A549 (cell line): ENCODE measurements at places on chromosomes 5 and 9.
A peak's percentile ranks its signal among the peaks of the same experiment; 100 is the strongest.

GRCh38 chr5:169229342-169229892 lies 71.5 kb downstream of the SLIT3 start:
- DNase-seq, result no peak

GRCh38 chr9:26687421-26687820 lies 205.2 kb downstream of the CAAP1 start:
- no peak for DNase-seq

GRCh38 chr9:15843931-15844330 lies 291.1 kb downstream of the CCDC171 start:
- no peak for DNase-seq

DNA sequence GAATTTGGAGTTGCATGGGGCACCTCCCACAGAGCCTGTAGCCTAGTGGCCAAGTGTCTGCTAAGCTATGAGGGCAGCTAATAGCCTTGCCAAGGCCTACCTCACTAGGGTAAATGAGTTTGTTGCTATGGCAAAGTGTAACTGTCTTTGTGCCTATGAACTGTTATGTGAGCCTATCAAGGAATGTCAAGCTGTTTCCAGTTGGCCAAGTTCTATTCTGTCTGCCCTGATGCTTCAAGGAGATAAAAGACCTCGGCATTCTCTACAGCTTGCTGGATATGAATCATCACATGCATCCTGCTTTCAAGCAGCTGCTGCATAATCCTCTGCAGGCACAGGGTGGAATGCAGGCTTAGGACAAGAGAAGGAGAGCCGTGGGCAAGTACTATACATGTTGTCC lies 69.8 kb upstream of the CCDC112 start:
- DNase-seq, result peak; percentile 56

DNA sequence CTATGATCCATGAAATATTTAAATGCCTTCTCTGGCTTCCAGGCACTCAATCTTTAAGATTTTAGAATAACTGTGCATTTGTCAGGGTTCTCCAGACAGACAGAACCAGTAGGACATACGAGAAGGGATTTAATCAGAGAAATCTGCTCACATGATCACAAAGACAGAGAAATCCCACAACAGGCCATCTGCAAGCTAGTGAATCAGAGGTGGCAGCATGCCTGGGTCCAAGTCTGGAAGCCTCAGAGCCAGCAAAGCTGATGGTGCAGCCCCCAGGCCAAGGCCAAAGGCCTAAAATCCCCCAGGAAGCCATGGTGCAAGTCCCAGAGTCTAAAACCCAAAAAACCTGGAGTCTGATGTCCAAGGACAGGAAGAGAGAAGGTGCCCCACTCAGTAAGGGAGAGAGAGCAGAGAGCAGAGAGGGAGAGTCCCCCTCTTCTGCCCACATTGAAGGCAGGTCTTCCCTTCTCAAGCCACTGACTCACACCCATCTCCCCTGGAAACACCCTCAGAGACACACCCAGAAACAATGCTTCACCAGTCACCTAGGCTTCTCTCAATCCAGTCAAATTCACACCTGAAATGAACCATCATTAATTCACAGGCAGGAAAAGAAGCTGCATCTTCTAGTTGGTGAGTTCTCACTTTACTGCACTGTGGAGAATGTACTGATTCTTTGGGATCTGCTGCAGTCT lies 48.7 kb downstream of the CAMSAP1 start:
- DNase-seq, result no peak

DNA sequence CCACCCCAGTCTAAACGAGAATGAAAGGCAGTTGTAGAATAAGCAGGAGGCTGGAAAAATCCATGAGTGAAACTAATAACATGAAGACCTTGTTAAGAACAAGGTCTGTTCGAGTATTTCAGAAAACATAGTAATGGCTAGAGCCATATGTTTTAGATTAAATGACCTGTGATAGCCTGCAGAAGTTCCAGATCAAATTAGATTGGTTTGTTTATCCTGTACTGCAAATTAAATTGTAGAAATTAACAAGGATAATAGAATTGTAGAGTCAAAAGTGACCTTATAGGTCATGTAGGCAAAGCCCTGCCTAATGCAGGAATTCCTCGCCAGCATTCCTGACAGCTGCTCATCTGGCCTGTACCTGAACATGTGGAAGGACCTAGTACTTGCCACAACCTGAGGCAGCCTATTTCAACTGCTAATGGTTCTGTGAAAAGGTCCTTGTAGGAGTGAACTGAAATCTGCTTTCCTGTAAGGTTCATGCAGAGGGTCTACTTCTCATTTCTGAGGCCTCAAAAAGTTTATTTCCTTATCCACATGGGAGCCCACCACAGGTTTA lies 17.2 kb downstream of the LIX1 start:
- no peak for DNase-seq

GRCh38 chr5:180519098-180519497 lies 24.9 kb downstream of the CNOT6 start:
- no peak for DNase-seq

- DNase-seq, result no peak
These were observed 484.1 kb upstream of the SEMA6A start for GRCh38 chr5:117058740-117059139.

- no peak for DNase-seq
These were observed 24.9 kb upstream of the GADD45G start for GRCh38 chr9:89579741-89580385.

- no peak for DNase-seq
These were observed 25.5 kb upstream of the RUSC2 start for GRCh38 chr9:35464141-35465025.
